ENCODE measurements at places on chromosomes 7 and 10.
A peak's percentile ranks its signal among the peaks of the same experiment; 100 is the strongest.

- no peak for DNase-seq
These were observed 338.8 kb downstream of the PTPRN2 start for GRCh38 chr7:158248816-158249215.

DNA sequence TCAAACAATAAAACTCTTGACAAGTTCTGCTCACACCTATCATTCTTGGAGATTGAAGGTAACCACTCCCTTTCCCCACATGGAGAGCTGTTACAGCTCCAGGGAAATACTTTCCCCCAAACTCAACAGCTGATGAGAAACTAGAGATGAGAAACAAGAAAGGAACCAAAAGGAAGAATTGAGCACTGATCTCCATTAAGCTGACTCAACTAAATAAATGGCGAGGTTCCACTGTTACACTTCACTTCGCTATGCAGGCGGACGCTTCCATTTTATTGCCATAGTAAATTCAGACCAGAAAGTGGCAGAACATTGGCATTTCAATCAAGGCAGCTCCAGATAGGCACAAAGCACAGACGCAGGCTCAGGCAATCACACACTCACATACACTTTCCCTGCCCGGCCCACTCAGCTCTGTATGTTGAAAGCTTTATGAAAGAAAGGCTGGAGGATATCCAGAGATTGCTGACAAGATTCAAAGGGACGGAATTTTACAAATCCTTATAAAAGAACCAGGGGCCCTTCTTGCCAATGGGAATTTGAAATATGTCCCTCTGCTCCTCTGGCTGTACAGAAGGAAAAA lies 11.5 kb upstream of the YAE1 start:
- no peak for DNase-seq

GRCh38 chr10:132001238-132001972 lies 19.7 kb upstream of the BNIP3 start:
- no peak for DNase-seq

DNA sequence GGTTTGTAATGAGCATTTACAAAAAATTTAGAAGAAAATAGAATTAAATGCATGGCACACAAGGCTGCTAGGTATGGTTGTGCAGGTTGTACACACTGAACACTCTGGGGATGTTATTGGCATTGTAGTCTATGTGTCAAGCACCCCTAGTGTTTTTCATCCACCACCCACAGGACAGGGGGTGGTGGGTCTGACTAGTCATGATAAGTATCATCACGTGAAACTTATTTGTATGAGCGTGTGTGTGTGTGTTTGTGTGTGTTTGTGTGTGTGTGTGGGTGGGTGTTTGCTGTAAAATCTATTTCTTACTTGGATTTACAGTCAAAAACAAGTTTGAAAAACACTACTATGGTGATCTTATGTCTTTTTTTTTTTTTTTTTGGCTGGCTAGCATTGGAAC lies 66.5 kb downstream of the MAP3K8 start:
- peak; percentile 30 for DNase-seq

- no peak for DNase-seq
These were observed 75.4 kb downstream of the PLXNA4 start for GRCh38 chr7:132500727-132501440.

- no peak for DNase-seq
These were observed 18.2 kb upstream of the HECTD2 start for GRCh38 chr10:91391920-91392319.

- no peak for DNase-seq
These were observed 8.0 kb downstream of the GRIFIN start for GRCh38 chr7:2468227-2468626.

Measured in suppressor macrophage treated with lipopolysaccharide for 1 hour (primary cell).